Naive B cell (primary cell): ENCODE measurements at places on chromosomes 2 and 18.

DNA sequence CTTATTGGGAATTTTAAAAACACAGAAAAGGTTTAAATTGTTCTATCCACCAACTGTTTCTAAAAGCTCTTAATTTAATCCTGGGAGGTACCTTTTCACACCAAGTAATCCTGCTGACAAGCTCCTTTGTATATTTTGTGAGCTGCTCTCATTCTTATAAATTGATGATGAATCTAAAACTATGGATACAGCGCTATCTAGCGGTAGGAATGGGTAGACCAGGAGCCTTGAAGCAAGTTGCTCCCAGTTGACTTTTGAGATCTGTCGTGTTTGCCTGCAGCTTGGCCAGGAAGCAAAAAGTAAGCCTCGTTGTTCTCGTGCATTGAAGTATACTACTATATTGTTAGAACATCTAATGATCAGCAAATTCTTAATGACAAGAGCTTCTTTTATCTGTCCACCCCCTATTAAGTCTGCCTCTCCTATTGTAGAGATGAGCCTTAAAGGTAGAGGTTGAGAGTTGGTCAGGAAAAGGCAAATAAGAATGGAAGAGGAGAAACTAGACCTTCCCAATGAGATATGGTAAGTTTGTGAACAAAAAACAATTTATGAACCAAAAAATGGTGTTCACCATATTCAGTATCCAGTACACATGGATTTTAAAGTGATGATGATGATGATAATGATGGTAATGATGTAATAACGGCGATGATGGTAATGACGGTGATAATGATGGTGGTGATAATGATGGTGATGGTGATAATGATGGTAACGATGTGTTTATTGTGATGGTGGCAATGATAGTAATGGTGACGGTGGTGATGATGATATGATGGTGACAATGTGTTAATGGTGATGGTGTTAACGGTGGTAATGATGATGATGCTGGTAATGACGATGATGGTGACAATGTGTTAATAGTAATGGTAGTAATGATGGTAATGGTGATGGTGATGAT lies 212.1 kb upstream of the NCKAP5 start:
- no peak for DNase-seq

DNA sequence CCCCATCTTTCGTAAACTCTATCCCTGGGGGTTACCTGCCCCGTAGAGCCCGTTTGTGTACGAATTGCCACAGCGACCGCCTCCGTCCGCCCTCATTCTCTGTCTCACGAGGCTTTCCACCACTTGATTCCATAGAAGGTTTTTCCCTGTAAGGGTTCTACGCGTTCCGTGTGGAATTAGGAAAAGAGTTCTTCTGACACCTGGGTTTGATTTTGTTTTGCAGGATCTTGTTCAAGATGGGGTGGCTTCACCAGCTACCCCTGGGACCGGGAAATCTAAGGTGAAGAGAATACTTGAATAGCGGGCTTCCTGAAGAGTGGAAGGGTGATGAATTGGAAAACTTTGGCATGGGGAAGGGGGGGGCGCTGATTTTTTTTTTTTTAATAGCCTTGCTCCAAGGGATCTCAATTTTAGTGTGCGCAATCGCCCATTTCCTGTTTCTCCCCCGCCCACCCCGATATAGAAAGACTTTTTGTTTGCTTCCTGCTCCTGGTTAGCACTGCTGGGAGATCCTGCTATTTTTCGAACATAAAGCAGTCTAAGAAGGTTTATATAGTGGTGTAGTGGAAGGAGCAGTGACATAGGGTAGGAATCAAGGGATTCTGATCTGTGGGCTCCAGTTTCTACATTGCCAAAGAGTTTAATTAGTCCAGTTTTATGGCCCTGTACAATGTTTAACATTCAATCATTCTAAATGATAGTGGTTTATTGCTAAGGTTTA lies 564 bp downstream of the GCC2 start:
- peak; percentile 19 for DNase-seq

DNA sequence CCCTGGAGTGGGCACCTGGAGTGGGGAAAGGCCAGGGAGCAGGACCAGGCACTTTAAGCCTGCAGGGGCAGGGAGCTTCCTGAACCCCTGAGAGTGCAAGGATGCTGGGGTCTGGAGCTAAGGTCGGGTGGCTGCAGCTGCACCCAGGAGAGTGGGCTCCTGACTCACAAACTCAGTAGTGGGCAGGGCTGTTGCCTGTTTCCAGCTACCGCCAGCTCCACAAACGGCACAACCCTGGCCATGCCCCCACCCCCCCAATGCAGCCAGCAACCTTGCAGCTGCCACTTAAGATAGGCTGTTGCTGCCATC lies 688.8 kb downstream of the NYAP2 start:
- no peak for DNase-seq

DNA sequence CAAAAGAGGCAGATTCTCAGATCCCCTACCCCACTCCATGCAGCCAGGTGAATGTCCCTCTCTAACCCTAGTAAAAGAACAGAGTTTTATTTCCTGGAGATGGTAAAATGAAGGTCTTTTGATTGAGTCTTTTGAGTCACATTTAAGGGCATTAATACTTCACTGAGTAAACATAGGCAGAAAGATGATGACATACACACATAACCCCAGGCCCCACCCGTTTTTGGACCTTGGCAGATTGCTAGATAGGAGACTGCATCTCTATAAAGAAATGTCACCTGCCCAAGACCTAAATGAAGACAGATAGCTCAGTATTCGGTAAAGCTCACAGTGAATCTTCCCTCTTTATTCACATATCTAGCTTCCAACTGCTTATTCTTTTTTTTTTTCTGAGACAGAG lies 28.3 kb upstream of the PEX13 start:
- no peak for DNase-seq

- no peak for DNase-seq
These were observed 400.3 kb upstream of the TRIB2 start for GRCh38 chr2:12316476-12316875.

DNA sequence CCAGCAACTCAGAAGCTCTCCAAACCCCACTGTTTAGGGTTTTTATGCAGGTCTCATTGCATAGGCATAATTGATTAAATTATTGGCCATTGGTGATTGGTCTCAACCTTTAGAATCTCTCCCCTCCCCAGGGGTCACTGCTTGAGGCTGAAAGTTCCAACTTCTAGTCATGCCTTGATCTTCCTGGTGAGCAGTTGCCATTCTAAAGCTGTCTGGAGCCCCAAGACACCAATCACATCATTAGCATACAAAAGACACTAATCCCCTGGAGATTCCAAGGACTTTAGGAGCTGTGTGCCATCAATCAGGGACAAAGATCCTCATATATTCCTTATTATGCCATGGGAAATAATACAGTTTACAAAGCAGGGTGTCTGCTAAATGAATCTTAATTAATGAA lies 863.4 kb upstream of the KLHL29 start:
- DNase-seq: no peak

DNA sequence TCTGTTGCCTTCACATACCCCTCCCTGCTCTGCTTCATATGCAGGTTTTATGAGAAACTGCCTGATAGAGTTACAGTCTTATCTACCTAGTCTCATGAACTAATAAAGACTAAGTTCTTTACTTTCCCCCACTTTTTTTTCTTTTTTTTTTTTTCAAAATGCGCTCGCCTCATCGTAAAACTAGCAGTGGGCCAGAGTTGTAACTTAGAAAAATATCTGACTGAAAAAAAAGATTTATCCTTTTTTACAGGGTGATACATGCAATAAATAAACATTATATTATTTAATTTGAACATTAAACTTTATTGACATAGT lies 52.9 kb upstream of the STAT1 start:
- DNase-seq: no peak

GRCh38 chr2:102273619-102274211 lies 37.6 kb upstream of the IL1RL1 start:
- no peak for DNase-seq

- DNase-seq: no peak
These were observed 35.0 kb downstream of the ALPK2 start for GRCh38 chr18:58593938-58594337.

GRCh38 chr2:120910164-120910563 lies 174.5 kb downstream of the GLI2 start:
- DNase-seq: no peak

DNA sequence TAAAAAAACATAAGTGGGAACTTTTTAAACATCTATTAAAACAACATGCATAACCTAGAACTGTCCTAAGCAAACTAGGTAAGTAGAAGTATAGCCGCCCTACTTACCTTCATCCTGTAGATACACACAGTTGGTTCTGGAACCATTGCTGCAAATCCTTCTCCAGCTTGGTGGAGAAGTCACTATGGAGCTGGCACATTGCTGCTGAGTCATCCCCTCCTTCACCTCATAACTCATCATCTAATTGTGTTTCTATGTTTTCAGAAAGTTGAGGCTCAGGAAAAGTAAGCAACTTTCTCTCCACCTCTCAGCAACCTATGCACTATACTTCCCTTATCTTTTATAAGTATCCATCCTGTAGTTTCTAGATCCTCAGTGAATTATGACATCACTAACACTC lies 269.8 kb upstream of the MMADHC start:
- DNase-seq: no peak

DNA sequence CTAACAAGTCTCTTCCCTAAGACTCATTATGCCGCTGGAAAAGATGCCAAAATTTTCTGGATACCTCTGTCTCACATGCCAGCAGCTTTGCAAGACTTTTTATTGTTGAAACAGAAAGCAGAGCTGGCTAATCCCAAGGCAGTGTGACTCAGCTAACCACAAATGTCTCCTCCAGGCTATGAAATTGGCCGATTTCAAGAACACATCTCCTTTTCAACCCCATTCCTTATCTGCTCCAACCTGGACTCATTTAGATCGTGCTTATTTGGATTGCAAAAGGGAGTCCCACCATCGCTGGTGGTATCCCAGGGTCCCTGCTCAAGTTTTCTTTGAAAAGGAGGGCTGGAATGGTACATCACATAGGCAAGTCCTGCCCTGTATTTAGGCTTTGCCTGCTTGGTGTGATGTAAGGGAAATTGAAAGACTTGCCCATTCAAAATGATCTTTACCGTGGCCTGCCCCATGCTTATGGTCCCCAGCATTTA lies 26.3 kb downstream of the DHRS9 start:
- no peak for DNase-seq

GRCh38 chr2:58541511-58541910 lies 300.4 kb upstream of the FANCL start:
- no peak for DNase-seq

GRCh38 chr2:227025510-227025909 lies 138.5 kb downstream of the COL4A4 start:
- DNase-seq: no peak

GRCh38 chr2:61906186-61906470 lies 654 bp downstream of the COMMD1 start:
- DNase-seq: no peak

- DNase-seq: no peak
These were observed 1130.1 kb upstream of the CELF4 start for GRCh38 chr18:38695559-38696280.

DNA sequence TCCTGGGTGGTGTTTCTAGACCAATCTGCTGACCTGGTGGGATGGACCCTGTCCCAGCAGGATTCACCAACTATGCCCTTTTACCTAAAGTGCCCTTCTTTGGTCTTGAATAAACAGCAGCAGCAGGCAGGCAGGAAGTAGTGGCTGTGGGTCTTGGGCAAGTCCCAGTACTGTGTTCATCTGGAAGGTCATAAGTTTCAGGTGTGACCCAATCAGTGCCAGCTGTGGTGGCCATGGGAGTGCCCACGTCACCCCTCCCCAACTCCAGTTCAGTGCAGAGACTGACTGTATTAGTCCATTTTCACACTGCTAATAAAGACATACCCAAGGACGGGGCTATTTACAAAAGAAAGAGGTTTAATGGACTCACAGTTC lies 148.3 kb upstream of the SRD5A2 start:
- DNase-seq: no peak

GRCh38 chr2:206086716-206087350 lies 859 bp upstream of the INO80D start:
- DNase-seq: no peak

GRCh38 chr18:61569176-61569892 lies 236.1 kb downstream of the CDH20 start:
- no peak for DNase-seq

DNA sequence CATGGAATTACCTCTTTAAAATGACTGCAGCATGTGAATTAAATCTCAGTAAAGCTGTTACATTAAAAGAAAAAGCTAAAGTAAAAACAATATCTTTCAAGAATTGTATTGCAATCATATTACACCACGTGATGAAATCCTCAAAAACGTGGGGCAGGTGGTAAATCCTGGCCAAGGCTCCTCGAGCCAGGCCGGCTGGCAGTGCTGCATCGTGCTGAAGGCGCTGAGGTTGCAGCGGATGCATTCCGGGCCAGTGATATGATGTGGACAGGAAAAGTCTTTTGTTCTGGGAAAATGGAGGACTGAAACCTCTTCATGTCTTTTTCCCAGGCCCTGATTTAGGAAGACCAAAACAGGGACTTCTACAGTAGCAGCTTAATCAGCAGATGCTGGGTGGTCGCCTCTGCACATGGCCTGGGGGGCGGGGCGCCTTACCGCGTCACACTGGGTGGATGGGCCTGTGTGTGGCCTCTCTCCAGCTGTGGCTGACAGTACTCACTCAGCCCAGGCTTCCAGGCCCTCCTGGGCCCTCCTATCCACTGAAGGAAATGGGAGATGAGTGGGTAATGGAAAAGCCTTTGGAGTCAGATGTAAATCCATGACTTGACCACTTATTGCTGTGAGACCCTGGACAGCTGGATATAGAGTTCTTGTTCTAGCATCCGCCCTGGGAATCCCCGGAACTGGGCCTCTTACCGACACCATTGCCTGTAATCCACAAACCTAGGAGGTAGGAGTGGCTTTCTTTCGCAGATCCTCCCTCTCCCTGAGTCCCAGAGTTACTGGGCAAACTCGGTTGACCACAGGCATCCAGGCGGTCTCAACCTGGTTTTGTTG lies 45.1 kb downstream of the PROC start:
- DNase-seq: no peak

GRCh38 chr2:3604207-3604877 lies 9.4 kb downstream of the COLEC11 start:
- DNase-seq: no peak

- no peak for DNase-seq
These were observed 199.1 kb downstream of the ZFP36L2 start for GRCh38 chr2:43027097-43027873.

DNA sequence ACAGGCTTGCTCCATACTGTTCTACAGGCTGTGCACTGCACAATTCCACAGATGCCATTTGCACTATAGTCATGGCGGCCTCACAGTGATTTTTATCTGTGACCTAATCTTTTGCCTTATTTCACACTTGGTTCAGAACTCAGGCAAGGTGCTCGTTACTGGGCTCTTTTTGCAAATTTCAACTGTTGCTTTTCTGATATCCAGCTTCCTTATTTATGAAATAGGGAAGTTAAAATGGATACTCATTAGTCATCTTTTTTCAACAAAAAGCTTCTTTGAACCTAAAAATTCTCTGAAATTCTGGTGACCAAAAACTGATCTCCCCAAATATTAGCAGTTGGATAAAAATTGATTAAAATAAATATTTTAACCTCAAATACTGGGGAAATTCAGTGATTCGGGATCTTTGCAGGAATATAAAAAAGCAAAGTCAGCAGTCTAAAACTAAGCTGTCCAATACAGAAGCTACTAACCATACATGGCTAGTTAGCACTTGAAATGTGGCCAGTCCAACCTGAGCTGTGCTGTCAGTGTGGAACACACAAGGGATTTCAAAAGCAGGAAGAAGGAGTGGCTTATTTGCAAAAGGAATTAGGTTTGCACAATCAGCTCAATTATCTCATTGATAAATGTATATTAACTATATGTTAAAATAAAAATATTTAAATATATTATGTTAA lies 134.4 kb downstream of the COL4A4 start:
- DNase-seq: no peak
